Dermis blood vessel endothelial cell (primary cell): ENCODE measurements at places on chromosomes 6 and 20.

DNA sequence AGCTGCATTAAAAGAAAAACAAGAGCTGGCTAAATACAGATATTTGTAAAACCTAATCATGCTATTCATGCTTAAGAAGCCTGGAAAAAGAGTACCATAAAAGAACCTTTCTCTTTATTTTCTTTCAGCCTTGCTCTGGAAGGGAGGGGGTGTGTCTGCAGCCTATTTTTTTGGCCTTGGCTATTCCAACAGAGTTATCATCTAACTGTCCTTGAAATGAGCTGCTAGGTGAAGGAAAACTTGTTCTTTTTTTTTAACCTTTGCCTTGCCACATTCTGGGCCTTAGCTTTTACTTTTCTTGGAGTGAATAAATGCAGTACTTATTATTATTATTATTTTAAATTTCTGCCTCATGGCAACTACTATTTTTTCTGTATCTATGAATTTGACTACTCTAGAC lies 224.9 kb upstream of the SYNCRIP start:
- no peak for DNase-seq

GRCh38 chr6:54878718-54879117 lies 32.1 kb downstream of the FAM83B start:
- no peak for DNase-seq

DNA sequence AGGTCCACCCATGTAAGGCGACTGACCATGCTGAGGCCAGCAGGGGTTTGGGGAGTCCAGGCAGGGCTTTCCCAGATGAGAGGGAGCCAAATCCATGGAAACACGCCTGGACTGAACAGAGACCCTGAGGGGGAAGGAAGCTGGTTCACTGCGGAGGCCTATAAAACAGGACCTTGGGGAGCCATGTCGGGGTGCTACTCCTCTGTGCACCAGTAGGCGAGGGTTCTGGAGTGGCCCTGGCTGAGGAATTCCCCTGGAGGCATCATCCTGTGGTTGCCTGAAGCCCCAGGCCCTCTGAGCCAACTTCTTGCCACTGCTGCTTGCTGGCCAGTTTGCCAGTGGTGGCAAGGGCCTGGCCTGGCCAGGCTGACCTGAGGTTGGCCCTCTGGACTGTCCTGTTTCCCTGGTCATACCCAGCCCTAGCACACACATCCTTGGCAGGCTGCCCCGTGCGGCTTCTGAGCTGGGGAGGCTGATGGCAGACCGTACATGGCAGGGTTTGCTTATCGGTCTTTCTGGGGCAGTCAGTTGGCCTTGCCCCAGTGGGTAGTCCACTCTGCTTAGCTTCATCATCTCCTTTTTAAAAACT lies 2.2 kb upstream of the LRRN4 start:
- no peak for DNase-seq

GRCh38 chr6:144349690-144350527 lies 64.8 kb downstream of the UTRN start:
- peak; percentile 100 for DNase-seq

DNA sequence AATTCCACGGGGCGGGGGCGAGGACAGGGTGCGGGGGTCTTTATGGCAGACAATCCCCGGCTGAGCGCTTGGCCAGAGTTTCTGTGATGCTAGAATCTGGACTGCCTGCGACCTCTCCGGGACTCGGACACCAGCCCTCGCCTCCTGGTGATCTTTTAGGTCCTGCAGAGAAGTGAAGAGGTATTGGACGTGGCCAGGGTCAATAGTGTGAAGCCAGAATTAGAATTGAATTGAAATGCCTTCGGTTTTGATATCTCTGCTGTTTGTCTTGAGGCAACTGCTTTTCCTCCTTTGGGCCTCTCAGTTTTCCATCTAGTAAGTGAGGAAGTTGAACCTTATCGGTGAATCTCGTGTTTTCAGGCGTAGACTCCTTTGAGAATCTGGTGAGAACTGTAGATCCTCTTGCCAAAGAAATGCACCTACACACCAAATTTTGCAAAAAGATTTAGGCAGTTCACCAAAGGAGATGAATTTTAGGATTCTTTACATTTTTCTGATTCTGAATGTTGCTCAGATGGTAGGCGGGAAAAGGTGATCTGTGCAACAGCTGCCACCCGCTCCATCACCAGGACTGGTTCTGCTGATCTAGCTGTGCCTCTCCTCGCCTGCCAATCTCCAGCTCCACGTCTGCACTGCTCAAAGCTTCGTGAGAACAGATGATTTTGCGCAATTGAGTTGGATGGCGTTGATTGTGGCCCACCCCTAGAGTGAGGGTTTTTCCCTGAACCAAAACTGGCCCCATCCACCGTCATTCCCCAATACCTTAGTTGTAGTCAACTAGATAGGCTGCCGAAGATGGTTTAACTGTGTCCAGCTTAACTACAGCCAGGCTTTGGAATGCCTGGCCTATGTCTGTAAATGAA lies 837 bp upstream of the OSER1 start:
- peak; percentile 47 for DNase-seq
